Effector memory CD8-positive, alpha-beta T cell (primary cell): ENCODE measurements at places on chromosomes 5 and 9.

DNA sequence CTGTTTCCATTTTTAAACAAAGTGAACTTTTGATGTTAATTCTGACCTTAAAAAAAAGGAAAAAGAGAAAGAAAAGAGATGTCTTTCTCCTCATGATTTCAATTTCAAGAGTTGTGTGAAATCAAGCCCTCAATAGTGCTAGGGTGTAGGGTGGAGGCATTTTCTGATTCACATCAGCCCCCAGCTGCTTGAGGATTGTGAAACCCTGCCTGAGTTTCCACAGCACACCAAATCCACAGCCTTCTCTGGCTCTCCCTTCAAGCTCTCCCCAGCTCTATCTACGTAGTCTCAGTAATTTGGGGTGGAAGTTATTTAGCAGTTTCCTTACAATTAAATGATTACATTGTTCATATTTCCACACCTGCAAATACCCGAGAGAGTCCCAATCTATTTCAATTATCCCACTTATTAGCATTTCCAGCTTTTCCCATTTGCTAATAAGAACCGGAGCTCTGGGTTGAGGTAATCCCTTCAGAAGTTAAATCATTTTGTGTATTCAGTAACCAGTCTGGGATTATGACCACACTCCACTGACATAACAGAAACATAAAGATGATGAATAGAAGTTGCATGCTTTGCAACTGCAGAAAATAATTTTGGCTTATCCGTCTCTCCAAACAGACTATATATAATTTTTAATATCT lies 54.9 kb downstream of the MTX3 start:
- no peaks in the 10 kb centered on the region for H3K27me3 ChIP-seq
- H3K4me1 ChIP-seq = no peaks in the 10 kb centered on the region
- no peak for DNase-seq
- no peak overlapping the region for H3K4me3 ChIP-seq
- H3K27ac ChIP-seq = no peak overlapping the region

- H3K36me3 ChIP-seq = no peaks in the 10 kb centered on the region
- no peak overlapping the region for H3K27ac ChIP-seq
- DNase-seq = no peak
- H3K4me3 ChIP-seq = no peak overlapping the region
- peaks cover 14% of the 10 kb centered on the region for H3K27me3 ChIP-seq
These were observed 5.6 kb upstream of the GPR151 start for GRCh38 chr5:146521403-146522106.

GRCh38 chr9:116490321-116490720 lies 196.8 kb upstream of the TRIM32 start:
- no peaks in the 10 kb centered on the region for H3K27me3 ChIP-seq
- H3K27ac ChIP-seq = no peak overlapping the region
- H3K4me1 ChIP-seq = no peaks in the 10 kb centered on the region
- no peaks in the 10 kb centered on the region for H3K36me3 ChIP-seq

GRCh38 chr9:90770927-90771326 lies 30.7 kb upstream of the SYK start:
- no peaks in the 10 kb centered on the region for H3K4me1 ChIP-seq
- no peak overlapping the region for H3K4me3 ChIP-seq
- no peak overlapping the region for H3K27ac ChIP-seq
- no peak for DNase-seq
- peaks cover 15% of the 10 kb centered on the region for H3K27me3 ChIP-seq

DNA sequence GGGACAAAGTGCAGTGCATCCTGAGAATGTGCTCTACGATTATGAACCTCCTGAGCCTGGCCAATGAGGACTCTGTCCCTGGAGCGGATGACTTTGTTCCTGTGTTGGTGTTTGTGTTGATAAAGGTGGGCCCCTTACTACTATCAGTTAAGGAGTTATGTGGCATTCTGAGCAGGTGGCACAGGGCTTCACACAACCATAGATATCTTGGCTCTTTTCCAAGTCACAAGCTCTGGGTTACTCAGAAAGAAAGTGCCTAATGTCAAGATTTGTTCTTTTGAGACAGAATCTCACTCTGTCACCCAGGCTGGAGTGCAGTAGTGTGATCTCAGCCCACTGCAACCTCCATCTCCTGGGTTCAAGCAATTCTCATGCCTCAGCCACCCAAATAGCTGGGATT lies 99.0 kb downstream of the GAPVD1 start:
- peaks cover 5% of the 10 kb centered on the region for H3K4me1 ChIP-seq
- no peaks in the 10 kb centered on the region for H3K27me3 ChIP-seq
- no peak for DNase-seq
- peak overlapping the region; percentile 41 for H3K27ac ChIP-seq
- peaks cover 62% of the 10 kb centered on the region for H3K36me3 ChIP-seq

GRCh38 chr9:124497441-124497840 lies 9.8 kb downstream of the NR5A1 start:
- DNase-seq = no peak
- H3K36me3 ChIP-seq = peaks cover 5% of the 10 kb centered on the region
- H3K27me3 ChIP-seq = peaks cover 29% of the 10 kb centered on the region
- peaks cover 11% of the 10 kb centered on the region for H3K4me1 ChIP-seq
- H3K27ac ChIP-seq = no peak overlapping the region

- H3K36me3 ChIP-seq = no peaks in the 10 kb centered on the region
- peaks cover 24% of the 10 kb centered on the region for H3K27me3 ChIP-seq
- H3K4me1 ChIP-seq = no peaks in the 10 kb centered on the region
- no peak overlapping the region for H3K27ac ChIP-seq
- H3K4me3 ChIP-seq = no peak overlapping the region
- DNase-seq = no peak
These were observed 24.2 kb upstream of the ELAVL2 start for GRCh38 chr9:23850242-23850689.

- peaks cover 47% of the 10 kb centered on the region for H3K4me1 ChIP-seq
- peak overlapping the region; percentile 75 for H3K4me3 ChIP-seq
- H3K27ac ChIP-seq = peak overlapping the region; percentile 44
- DNase-seq = no peak
- no peaks in the 10 kb centered on the region for H3K27me3 ChIP-seq
These were observed 1.7 kb upstream of the AGTPBP1 start for GRCh38 chr9:85743275-85744128.

DNA sequence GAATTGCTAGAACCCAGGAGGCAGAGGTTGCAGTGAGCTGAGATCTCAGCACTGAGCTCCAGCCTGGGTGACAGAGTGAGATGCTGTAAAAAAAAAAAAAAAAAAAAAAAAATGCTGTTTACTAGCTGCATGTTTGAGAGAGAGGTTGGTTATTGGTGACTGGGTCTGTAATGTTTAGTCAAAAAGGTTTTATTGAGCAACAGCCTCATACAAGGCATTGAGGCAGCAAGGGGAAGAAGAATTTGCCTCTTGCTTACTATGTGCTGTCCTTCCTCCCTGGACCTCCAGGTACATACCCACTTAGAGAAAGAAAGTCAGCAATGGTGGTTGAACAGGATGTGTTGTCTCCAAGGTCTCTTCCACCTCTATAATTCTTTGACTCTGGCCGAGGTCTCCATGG lies 140.7 kb upstream of the SPRY4 start:
- H3K36me3 ChIP-seq = peaks cover 3% of the 10 kb centered on the region
- DNase-seq = no peak
- peaks cover 13% of the 10 kb centered on the region for H3K27me3 ChIP-seq
- H3K4me3 ChIP-seq = no peak overlapping the region

GRCh38 chr5:116176121-116176520 lies 91.3 kb downstream of the COMMD10 start:
- no peaks in the 10 kb centered on the region for H3K36me3 ChIP-seq
- H3K4me1 ChIP-seq = peaks cover 7% of the 10 kb centered on the region
- H3K27ac ChIP-seq = no peak overlapping the region
- H3K4me3 ChIP-seq = no peak overlapping the region
- H3K27me3 ChIP-seq = no peaks in the 10 kb centered on the region

GRCh38 chr5:143026380-143026779 lies 256.2 kb downstream of the ARHGAP26 start:
- peaks cover 8% of the 10 kb centered on the region for H3K36me3 ChIP-seq
- H3K27me3 ChIP-seq = no peaks in the 10 kb centered on the region
- peaks cover 46% of the 10 kb centered on the region for H3K4me1 ChIP-seq
- peak overlapping the region; percentile 16 for H3K27ac ChIP-seq
- H3K4me3 ChIP-seq = no peak overlapping the region

GRCh38 chr9:95193480-95193879 lies 124.0 kb downstream of the FANCC start:
- H3K27ac ChIP-seq = no peak overlapping the region
- peaks cover 9% of the 10 kb centered on the region for H3K4me1 ChIP-seq
- H3K27me3 ChIP-seq = no peaks in the 10 kb centered on the region
- peaks cover 3% of the 10 kb centered on the region for H3K36me3 ChIP-seq

DNA sequence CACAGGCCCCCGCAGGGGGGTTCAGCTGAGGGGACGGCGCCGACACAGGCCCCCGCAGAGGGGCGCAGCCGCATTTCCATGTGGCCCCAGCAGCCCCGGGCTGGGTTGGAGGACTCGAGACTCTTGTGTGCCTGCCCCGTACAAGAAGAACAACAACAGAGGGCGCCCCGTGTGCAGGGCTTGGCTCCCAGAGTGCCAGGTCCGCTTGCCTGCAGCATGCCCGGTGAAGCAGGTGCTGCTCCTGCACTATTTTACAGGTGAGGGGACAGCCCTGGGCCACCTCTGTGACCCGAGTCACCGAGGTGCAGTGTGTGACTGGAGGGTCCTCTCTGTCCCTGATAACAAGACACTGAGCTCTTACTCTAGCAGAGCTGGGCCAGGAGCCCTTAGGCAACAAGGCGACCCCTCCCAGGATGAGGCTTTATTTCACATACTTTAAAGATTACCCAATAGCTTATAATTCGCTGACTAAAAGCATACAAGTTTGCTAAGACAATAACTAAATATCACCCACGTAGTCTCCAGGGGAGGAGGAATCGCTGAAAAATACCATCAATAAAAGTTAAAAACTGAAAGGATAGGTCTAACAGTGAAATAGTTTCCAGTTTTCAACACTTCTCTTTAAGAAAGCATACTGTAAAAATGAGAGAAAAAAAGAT lies 41.7 kb upstream of the SLC9A3 start:
- H3K4me1 ChIP-seq = no peaks in the 10 kb centered on the region
- H3K27ac ChIP-seq = no peak overlapping the region
- H3K36me3 ChIP-seq = no peaks in the 10 kb centered on the region
- no peak overlapping the region for H3K4me3 ChIP-seq

GRCh38 chr9:131575946-131576853 lies 30.9 kb downstream of the PRRT1B start:
- H3K27me3 ChIP-seq = no peaks in the 10 kb centered on the region
- no peak overlapping the region for H3K4me3 ChIP-seq
- peaks cover 78% of the 10 kb centered on the region for H3K36me3 ChIP-seq
- no peak for DNase-seq
- H3K4me1 ChIP-seq = peaks cover 24% of the 10 kb centered on the region

GRCh38 chr5:466661-467310 lies 23.8 kb downstream of the EXOC3 start:
- H3K4me1 ChIP-seq = peaks cover 14% of the 10 kb centered on the region
- no peak for DNase-seq
- no peak overlapping the region for H3K27ac ChIP-seq
- H3K4me3 ChIP-seq = no peak overlapping the region

DNA sequence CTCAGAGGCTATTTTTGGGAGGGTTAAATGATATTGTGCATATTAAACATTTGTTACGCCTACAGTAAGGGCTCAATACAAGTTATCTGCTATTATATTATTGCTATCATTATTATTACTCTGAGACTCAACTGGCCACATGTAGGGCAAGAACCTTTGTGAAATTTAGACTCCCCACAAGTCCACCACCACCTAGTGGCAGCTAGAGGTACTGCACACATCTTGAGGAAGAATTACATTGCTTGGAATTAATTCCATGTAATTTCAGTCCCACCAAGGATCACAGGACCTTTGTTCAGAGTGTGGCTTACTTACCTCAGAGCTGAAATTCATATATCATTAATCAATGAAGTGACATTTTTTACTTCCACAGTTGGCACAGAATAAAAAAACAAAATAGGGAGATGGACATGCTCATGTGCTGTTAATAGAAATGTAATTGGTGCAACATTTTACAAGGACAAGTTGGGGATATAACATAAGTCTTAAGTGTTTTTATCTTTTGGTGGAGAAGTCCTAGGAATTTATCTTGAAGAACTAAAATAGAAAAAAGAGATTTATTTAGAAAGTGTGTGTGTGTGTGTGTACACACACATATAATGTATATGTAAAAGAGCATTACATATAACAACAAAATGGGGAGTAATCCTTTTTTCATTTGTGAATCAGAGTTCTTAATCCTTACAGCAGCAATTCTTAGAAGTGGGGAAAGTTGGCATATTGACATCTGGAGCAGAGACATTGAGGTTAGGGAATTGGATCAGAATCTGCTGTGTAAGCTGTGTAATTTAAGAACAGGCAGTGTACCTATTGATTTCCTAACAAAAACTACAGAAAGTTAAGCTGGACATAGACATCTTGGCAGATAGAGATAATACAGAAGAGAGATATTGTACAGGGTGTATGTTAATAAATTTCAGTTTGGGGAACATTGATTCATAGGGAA lies 11.2 kb downstream of the MSANTD3 start:
- H3K36me3 ChIP-seq = peaks cover 20% of the 10 kb centered on the region
- DNase-seq = peak; percentile 66
- peaks cover 6% of the 10 kb centered on the region for H3K4me1 ChIP-seq
- no peak overlapping the region for H3K4me3 ChIP-seq
- no peaks in the 10 kb centered on the region for H3K27me3 ChIP-seq
- no peak overlapping the region for H3K27ac ChIP-seq

DNA sequence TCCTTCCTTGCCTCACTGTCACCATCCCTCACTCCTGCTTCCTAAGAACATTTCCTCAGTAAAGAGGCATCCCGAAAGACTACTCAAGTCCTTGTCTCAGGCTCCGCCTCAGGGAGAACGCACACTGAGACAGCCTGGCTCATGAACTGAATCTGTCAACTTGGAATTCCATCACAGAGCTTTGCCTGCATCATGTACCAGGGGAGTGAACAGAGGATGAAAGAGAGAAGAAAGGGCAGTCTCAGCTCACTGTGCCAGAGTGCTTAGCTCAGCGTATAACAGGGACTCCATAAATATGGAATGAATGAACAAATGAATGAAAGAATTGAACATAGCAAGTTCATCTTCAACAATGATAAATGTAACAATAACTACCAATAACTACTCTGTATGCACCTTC lies 68.7 kb upstream of the SLC1A3 start:
- no peak overlapping the region for H3K4me3 ChIP-seq
- no peaks in the 10 kb centered on the region for H3K36me3 ChIP-seq
- no peak for DNase-seq

GRCh38 chr5:76490960-76491359 lies 87.9 kb downstream of the IQGAP2 start:
- no peak overlapping the region for H3K4me3 ChIP-seq
- H3K27me3 ChIP-seq = no peaks in the 10 kb centered on the region
- no peak overlapping the region for H3K27ac ChIP-seq
- H3K36me3 ChIP-seq = peaks cover 7% of the 10 kb centered on the region
- peaks cover 63% of the 10 kb centered on the region for H3K4me1 ChIP-seq

DNA sequence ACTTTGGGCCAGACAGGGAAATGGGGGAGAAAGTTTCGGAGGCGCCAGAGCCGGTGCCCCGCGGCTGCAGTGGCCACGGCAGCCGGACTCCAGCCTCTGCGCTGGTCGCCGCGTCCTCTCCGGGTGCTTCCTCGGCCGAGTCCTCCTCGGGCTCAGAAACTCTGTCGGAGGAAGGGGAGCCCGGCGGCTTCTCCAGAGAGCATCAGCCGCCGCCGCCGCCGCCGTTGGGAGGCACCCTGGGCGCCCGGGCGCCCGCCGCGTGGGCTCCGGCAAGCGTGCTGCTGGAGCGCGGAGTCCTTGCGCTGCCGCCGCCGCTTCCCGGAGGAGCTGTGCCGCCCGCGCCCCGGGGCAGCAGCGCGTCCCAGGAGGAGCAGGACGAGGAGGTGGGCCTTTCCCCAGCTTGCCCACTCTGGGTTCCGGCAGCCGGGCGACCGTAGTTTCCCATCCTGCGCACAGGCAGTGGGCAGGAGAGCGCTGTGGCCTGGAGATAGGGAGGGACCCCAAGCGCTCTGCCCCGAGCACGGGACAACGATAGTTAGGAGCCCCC lies 516 bp downstream of the MAST4 start:
- H3K36me3 ChIP-seq = no peaks in the 10 kb centered on the region
- no peak for DNase-seq
- H3K4me3 ChIP-seq = peak overlapping the region; percentile 60
